ENCODE measurements at places on chromosomes 1 and 21.

DNA sequence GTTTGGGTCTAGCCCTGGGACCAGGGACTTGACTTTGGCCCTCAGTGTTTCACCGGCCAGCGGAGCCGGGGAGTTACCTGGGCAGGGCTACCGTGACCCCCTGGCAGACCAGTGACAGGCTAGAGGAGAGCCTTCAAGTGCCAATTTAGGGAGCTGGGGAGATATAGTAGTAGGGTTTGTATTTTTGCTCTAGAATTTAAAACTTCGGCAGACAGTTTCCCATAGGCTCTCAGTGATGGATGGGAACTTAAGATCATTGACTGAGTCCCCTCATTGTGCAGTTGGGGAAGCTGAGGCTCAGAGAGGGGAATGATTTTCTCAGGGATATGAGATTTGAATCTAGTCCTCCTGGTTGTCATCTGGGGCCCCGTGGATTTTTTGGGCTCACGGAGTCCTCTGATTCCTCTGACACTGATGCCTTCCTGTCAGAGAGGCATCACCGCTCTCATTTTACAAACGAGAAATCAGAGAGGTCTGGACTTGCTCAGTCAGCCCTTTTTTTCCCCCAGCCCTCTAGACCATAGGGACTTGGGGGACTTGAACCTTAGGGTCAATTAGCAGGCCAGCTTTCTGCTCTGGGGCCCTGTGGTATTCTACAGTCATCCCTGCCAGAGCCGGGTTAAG lies 58.3 kb upstream of the ACOT11 start:
- no peak for DNase-seq

GRCh38 chr1:25654109-25654660 lies 37.6 kb downstream of the MAN1C1 start:
- no peak for DNase-seq

GRCh38 chr1:198175423-198176170 lies 18.8 kb downstream of the NEK7 start:
- DNase-seq = no peak

DNA sequence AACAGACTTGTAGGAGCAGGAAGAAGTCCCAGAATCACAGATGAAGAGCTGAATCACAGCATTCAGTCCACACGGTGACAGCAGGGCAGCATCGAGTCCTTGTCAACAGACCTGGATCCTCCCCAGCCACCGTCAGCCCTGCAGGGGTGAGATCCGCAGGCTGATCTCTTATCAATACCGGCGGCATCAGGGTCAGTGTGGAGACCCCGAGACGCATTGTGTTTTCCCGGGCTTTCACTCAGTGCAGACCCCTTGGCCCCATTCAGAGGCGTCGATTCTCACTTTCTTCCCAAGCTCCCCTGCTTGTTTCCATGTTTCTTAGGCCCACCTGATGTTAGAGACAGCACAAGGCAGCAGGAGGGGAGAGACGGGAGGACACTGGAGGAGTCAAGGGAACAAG lies 609.6 kb downstream of the PTPRU start:
- no peak for DNase-seq

DNA sequence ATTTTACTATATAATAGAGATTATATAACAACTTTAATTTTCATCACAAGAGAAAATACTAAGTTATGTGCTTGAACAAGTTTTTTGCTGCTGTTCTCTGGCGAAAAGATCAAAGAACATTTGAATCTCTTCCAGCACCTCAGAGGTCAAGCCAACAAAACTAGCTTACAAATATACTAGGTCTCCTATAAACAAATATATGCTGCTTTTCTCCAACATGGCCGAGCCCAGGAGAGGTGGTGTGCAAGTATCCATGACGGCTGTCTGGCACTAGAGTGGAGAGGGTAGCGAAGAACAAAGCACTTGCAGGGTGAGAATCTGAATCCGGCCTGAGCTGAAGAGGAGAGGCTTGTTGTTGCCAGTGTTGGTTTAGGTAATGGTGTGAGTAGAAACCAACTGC lies 7.5 kb upstream of the FMO3 start:
- DNase-seq = no peak

GRCh38 chr1:84271441-84272151 lies 29.9 kb upstream of the SAMD13 start:
- DNase-seq = no peak

DNA sequence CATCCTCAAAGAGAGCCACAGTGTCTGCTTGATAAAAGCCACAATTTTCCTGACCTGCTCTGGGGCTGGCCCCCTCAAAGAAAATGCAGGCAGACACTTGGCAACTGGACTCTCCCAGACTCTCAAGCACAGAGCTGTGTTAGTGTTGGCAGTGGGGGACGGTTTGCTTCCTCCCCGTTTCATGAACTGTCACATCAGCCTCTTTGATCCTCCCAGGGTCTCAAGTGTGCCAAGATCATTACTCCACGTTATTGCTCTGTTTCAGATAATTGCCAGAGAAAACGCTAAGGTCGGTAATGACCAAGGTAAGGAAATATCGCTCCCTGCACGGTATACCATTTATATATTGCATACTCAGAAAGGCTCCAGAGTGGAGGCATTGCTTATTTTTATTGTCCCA lies 138.8 kb downstream of the NTMT2 start:
- DNase-seq = no peak
